Activated naive CD8-positive, alpha-beta T cell treated with anti-CD3 and anti-CD28 coated beads for 36 hours (primary cell): ENCODE measurements at places on chromosomes 2 and 18.

DNA sequence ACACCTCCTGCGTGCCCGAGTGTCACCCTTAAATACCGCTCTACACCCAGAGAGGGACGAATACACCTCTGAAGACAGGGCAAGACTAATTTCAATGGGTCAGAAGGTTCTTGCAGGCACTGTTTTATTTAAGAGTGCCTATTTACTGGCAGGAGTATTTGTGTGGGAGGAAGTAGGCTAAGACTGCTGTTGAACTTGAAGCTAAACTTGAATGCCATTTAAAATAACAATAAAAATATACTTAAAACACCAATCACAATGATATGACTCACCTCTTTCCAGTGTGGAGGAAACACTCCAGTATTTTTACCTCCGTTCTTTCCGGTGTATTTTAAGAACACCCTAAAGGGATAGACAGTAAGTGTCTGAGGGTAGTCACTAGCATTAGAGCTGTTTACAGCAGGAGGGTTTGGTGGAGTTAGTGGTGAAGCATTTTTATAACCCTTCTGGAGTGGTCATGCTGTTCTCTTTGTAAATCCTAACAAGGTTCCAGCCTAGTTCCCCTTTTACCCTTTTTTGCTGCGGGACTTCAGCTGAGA is 9.6 kb upstream of the HOXD1 start:
- no peak for DNase-seq

- DNase-seq: no peak
Observed at GRCh38 chr2:189260361-189260814, 80.8 kb upstream of the COL5A2 start.

- DNase-seq: peak; percentile 15
Observed at GRCh38 chr2:232421189-232421785, 14.6 kb downstream of the ALPG start.

GRCh38 chr18:55220523-55220922 is 261.3 kb upstream of the CCDC68 start:
- DNase-seq: no peak

- DNase-seq: no peak
Observed at GRCh38 chr2:189608795-189609422, 28.3 kb upstream of the SLC40A1 start.

GRCh38 chr18:45837283-45838070 is 12.0 kb downstream of the SIGLEC15 start:
- peak; percentile 68 for DNase-seq

DNA sequence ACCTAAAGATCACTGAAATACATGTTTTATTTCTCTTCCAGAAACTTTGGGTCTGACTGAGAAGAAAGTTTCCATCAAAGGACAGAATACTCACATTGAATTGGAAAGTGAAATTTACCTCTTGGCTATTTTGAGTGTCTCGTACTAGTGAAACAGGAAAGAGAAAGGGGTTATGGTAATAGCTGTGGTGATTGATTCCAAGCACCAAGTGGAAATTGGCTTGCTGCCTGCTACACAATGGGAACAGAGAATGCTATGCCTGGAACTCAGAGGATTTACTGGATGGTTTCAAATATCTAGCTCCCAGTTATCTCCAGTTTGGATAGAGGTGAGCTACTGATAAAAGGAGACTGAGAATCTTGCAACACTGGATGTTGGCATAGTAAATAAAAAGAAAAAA is 492.8 kb upstream of the FSIP2 start:
- DNase-seq: no peak

DNA sequence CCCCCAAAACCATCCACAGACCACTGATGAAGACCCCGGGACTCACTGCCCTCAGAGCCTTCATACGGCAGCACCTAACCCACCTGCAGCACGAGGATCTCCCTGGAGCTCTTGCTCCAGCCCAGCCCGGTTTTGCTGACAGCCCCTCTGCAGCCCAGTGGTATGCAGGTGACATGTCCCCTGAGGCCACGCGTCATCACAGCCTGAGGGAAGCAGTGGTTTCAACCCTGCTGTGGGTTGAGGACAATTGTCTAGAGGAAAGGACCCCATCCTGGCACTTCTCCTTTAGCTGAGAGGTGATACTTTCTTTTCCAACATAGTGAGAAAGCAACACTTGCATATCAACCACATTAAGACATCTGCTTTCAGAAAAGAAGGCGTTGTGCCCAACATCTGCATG is 134.0 kb downstream of the SEPTIN10 start:
- no peak for DNase-seq

- no peak for DNase-seq
Observed at GRCh38 chr2:221610255-221610654, 38.2 kb upstream of the EPHA4 start.

DNA sequence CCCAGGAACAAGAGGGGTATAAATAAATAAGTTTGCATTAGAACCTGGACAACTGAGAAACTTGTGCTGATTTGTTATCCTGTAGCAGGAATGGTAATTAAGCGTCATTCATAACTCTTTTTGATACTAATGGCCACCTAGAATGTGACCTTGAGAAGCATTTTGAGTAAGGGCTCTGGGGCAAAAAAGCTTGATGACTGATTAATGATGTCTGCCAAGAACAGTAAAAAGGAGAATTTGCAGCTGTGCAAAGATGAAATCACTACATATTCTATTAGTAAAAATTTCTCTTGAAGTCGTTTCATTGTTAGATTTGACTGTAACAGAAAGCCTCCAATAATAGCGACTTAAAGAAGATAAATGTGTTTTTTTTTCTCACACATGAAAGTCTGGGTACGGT is 157.7 kb downstream of the PRKCE start:
- no peak for DNase-seq

DNA sequence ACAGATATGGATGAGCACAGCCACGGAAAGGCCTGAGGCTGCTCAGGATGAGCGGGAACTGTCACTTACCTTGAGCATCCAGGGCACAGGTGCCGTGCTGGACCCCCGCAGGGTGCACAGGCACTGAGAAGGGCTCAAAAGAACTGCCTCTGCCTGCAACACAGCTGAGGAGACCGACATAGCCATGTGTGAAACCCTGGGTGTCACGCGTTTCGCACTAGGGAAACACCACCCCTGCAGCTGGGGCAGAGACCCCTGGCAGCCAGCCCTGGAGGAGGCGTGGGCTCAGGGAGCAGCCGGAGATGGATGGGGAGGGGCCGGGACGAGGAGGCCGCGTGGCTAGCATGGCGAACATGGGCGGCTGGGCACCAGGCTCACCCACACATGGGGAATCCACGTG is 228.9 kb downstream of the EIPR1 start:
- DNase-seq: no peak

DNA sequence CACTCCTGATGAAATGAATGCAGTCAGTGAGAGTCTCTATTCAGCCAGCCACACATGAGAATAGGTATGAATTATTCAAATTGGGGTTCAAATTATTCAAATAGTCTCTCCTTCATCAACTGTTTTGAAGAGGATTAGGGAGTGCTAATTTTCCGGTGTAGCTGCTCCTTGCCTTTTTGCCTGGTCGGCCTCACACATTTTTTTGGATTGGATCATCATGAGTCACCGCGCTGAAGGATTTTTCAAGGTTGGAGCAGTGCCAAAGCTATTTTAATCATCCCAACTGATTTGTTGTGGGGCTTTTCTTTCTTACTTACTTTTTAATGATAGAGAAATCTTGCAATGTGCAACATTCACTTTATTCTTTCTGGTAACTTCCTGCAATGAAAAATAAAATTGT is 2.4 kb upstream of the DTNA start:
- DNase-seq: no peak

GRCh38 chr2:133461484-133461883 is 106.8 kb downstream of the NCKAP5 start:
- no peak for DNase-seq

DNA sequence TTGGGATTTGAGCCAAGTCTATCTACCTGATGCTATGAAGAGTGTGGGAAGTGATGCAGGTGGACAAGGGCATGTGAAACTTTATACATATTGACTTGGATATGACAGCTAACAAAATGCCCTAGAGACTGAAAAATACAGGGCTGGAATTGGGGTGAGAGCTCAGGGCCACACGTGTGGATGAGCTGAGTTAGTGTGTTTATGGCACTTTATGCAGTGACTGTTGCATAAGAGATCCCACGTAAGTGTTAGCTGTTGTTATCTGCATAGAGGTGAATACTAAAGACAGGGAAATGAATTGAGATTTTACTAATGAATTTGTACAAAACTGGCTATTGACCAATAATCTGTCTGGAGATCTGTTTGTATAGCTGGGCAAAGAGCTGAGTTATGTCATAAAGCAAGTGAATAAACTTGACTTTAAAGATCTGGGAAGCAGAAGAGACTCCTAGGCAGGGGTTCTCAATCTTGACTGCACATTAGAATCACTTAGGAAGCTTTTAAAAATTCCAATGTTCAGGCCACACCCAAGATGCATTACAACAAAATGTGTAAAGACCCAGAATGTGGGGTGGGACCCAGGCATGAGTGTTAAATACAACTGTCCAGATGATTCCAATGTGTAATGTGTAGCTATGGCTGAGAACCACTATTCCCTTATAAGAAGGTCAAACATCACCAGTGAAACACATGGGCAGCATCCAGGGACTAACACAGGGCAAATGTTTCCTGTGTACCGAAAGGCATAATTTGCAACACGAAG is 74.2 kb upstream of the STK17B start:
- no peak for DNase-seq

- DNase-seq: no peak
Observed at GRCh38 chr18:50924372-50924771, 43.5 kb upstream of the ELAC1 start.

DNA sequence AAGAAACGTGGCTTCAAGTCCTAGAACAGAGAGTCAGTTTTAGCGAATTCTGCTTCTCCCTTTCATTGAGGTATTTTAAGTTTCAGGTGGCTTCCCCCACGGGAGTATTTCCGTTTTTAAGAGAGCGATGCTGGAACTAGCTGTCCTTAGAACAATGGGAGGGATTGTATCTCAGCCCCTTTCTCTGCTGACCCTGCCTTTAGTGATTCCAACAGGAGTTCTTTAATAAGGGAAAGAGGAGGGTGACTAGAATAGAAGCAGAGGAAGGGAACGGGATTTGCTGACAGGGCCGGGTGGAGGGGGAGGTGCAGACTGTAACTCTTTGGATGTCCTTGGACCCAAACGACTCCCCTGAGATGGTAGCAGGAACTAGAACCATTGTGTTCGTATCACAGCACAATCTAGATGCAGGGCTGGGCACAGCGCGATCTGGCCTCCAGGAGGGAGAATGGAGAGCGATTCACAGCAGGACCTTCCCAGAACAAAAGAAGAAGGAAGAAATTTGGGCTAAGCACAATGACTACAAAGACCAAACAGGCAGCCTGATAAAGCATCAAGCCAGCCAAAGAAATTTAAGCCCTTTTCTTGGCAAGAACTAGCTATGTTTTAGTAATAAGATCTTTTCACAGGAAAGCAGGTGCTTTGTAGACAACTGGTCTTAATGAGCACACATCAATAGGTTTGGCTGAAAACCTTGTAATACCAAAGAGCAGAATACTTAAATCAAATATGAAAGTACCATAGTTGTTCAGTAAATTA is 15.8 kb upstream of the RTTN start:
- DNase-seq: no peak

GRCh38 chr18:21833604-21834298 is 93.2 kb downstream of the MIB1 start:
- no peak for DNase-seq

DNA sequence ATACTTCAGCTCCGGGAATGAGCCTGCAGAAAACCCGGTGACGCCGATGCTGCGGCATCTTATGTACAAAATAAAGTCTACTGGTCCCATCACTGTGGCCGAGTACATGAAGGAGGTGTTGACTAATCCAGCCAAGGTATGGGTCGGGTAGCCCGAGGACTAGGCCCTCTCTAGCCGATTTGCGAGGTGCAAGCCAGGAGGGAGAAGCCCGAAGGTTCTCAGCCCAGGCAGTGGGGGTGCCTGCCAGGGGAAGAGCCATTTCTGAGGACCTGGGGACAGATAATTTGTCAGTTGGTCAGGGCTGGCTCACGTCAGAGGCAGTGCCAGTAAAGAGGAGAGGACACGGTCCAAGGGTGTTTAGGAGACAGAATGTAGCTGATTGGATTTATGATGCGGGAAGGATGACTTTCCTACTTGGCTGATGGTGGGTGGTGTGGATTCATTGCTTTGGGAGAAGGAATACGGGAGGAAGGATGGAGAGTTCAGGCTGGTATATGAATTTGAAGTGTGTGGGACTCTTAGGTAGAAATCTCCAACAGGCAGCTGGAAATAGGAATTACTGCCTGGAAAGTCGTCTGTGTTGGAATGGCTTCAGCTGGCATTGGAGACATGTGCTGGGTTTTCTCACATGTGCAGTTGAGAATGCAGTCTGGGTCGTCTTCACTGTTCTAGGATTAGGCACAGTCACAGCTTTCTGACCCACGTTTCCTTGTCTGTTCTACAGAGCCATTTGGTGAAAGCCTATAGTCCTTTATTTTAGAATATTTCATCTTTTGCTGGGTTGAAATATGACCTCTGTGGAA is 874 bp downstream of the NDUFAF7 start:
- DNase-seq: peak; percentile 20

DNA sequence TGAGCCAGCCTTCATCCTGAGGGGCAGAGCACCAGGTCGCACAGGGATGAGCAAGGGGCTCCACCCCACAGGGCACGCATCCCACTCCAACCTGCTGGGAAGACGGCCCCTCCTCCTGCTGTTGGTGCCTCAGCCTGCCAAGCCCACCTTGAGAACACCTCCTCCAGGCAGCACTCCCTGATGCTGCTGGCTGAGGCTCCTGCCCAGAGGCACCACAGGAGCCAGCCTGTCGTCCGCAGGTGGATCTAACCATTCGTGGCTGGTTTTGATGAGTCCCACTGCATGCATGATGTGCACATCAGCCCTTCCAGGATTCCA is 58.4 kb downstream of the BIN1 start:
- no peak for DNase-seq

DNA sequence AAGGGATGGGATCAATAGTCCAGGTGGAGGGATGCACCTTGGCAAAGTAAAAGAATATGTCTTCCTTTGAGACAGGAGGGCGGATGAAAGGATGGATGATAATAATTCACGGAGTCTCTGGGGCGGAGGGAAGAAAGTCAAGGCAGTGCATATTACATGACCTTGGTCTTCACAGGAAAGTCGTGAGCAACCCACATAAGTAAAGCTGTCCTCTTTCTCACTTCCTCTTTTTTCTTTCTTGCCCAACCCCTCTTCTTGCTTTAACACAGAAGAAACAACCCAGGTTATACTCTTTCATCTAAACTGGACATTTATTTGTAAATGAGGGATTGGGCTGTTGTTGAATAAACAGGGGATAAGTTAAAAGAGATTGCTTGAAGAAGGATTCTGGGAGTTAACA is 168.7 kb upstream of the SKOR2 start:
- DNase-seq: no peak

DNA sequence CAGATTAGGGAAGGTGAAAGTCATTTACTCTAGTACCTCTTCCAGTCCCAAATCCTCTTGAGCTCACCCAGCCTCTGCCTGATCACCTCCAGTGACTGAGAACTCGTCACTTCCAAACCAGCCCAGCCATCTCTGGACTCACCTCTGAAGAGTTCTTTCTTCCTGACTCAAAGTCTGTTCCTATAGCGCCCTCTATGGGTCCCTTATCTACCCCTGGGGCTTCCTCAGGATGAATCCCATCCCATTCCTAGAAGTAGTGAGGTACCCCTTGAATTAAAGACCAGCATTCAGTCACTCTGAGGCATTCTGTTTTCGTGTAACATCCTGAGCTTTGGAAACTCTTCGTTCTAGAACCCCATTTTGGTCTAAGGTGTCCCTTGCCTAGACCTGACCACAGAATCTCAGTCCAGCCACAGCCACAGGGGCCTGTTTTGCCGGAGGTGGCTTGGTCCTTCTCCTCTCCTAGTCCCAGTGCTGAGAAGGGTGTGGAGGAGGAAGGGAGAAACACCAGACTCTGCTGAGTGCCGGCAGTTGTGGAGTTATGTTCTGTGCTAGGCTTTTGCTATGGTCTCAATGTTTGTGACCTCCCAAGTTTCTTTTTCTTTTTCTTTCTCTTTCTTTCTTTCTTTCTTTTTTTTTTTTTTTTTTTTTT is 32.7 kb downstream of the SIX3 start:
- DNase-seq: no peak
